ENCODE measurements at places on chromosomes 5 and 9. TPM values are rescaled to one million over a fixed set of nuclear protein-coding genes. Genes with fewer than 3 reads are reported as not detected.

The FREM1 gene
- not detected for total RNA-seq

The ARRDC1 gene
- total RNA-seq: 60.1 TPM

The NR6A1 gene
- 0.19 TPM for total RNA-seq

The CDC25C gene
- 11.1 TPM for total RNA-seq

The WHRN gene
- total RNA-seq: 0.75 TPM

The COL23A1 gene
- total RNA-seq: 0.19 TPM

The RANBP3L gene
- not detected for total RNA-seq

The TMEM161B gene
- 24.0 TPM for total RNA-seq

The KCNMB1 gene
- total RNA-seq: not detected

The EGFL7 gene
- total RNA-seq: 0.41 TPM

The PLPP7 gene
- 0.34 TPM for total RNA-seq

The FAM221B gene
- total RNA-seq: not detected

The SV2C gene
- 0.02 TPM for total RNA-seq

The PTPN3 gene
- 0.03 TPM for total RNA-seq

The IL4 gene
- total RNA-seq: 1.2 TPM

The GABRA1 gene
- total RNA-seq: not detected

The ASS1 gene
- 6.0 TPM for total RNA-seq

The FOXI1 gene
- total RNA-seq: not detected

The BASP1 gene
- total RNA-seq: 0.22 TPM

The FGF10 gene
- total RNA-seq: not detected

The LCN1 gene
- not detected for total RNA-seq

The SEMA5A gene
- 0.08 TPM for total RNA-seq

The LCN15 gene
- total RNA-seq: not detected

The PTGR1 gene
- total RNA-seq: not detected
